ENCODE measurements at places on chromosomes 7 and 10.
A peak's percentile ranks its signal among the peaks of the same experiment; 100 is the strongest.

DNA sequence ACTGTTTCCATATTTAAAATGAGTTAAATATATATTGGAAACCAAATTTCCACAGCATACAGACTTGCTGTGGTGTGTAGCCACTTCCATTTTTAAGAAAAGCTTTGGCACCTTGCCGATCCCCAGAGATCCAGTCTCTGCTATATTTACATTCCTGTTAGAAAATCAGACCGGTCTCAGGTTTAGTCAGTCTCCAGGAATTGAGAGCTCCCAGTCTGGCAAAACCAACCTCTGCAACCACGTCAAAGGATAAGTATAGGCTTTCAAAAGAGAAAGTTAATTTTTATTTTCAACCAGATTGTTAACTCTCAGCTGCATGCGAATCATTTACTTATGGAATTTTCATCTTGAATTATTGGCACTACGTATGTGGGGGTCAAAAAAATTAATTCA lies 28.2 kb downstream of the PUS7 start:
- no peak for DNase-seq

- no peak for DNase-seq
These were observed 118.7 kb downstream of the RALA start for GRCh38 chr7:39741942-39742623.

GRCh38 chr10:77147871-77148270 lies 489.7 kb downstream of the KCNMA1 start:
- no peak for DNase-seq

- no peak for DNase-seq
These were observed 1.8 kb downstream of the A1CF start for GRCh38 chr10:50883629-50884028.

DNA sequence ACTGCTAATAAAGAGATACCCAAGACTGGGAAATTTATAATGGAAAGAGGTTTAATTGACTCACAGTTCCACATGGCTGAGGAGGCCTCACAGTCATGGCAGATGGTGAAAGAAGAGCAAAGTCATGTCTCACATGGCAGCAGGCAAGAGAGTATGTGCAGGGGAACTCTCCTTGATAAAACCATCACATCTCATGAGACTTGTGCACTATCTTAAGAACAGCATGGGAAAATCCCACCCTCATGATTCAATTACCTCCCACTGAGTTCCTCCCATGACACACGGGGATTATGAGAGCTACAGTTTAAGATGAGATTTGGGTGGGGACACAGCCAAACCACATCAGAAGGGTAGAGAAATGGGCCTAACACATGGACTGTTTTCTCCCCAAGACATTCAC lies 156.3 kb downstream of the CCDC71L start:
- DNase-seq: no peak

DNA sequence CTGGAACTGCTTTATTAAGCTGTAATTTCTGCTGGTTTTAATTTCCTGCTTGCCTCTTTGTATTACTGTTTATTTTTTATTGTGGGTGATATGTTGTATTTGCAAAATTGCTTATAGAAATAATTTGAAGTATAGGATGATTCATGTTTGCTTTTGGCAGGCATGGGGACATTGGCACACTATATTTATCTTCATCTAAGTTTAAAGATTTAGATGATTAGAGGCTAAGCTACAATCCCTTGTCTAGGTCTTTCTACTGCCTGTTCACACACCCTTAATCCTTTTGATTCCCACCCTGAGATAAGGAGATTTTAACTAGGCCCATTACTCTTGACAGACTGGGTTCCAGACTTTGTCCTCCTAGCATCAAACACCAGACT lies 182.8 kb upstream of the KAT6B start:
- no peak for DNase-seq

DNA sequence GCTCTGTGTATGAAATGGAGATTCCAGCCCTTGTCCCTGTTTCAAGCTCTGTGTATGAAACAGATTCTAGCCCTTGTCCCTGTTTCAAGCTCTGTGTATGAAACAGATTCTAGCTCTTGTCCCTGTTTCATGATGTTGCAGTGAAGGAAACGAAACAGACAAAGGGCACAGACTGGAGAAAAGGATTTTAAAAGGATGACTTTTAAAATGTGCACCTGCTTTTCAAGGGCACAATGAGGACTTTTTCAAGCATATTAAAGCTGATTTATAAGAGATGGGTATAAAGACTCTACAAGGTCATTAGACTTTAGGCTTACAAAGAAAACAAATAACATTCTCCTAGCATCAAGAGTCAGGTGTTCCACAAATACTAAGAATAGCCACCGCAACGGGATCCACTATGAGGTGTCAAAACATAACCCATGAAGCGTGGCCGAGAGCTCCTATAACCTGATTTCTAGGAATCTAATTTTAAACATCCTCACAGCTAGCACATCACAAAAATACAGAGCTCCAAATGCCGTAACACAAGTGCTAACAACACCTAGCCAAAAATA lies 29.0 kb downstream of the DIP2C start:
- no peak for DNase-seq

- no peak for DNase-seq
These were observed 64.6 kb upstream of the GJD4 start for GRCh38 chr10:35540296-35541164.

- DNase-seq: no peak
These were observed 721.1 kb upstream of the C7orf33 start for GRCh38 chr7:147869456-147869855.

DNA sequence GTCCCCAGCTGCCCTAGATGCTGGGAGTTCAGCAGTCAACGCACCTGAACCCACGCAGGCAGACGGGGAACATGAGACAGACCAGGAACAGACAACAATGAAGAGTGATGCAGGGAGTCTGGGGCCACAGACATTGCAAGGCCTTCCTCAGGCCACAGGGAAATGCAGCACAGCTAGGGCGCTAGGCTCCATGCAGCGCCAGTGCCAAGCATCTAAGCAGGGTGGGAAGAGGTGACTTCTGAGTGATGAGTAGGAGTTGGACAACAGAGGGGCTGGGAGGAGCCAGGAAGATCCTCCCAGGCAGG lies 7.7 kb upstream of the RET start:
- no peak for DNase-seq

DNA sequence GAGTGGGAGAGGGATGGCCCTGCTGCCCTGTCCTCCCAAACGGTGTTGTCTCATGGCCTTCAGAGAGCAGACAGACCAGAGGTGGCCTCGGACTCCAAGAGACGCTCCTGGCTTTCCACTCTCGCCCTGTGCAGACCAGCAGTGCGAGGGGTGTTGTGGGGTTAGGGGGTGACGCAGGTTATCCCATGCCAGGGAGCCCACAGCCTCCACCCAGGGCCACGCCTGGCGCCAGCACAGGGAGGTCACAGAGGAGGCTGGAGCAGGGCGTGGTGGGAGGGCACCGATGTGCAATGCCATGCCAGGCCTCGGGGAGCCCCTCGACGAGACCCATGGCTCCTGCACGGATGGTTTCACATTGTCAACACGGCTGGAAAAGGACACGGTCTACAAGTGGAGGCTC lies 52.1 kb downstream of the INPP5A start:
- no peak for DNase-seq

DNA sequence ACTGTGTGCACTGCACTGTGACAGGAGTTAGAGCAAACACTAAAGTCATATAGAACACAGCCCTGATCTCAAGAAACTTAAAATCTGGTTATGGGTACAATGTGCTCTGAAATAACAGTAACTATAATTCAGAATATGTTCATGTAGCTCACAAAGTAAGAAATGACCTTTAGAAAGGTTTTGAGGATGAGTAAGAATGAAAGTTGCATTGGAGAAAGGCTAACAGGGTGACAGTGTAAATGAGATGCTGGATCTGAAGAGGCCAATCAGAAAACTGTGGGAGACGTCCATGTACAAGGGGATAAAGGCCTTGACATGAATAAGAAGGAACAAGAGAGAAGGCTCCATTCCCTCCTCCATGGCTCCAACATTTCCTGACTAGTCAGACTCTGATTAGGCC lies 124.7 kb downstream of the GRM3 start:
- DNase-seq: no peak

GRCh38 chr10:52029628-52030027 lies 284.5 kb upstream of the DKK1 start:
- DNase-seq: no peak

DNA sequence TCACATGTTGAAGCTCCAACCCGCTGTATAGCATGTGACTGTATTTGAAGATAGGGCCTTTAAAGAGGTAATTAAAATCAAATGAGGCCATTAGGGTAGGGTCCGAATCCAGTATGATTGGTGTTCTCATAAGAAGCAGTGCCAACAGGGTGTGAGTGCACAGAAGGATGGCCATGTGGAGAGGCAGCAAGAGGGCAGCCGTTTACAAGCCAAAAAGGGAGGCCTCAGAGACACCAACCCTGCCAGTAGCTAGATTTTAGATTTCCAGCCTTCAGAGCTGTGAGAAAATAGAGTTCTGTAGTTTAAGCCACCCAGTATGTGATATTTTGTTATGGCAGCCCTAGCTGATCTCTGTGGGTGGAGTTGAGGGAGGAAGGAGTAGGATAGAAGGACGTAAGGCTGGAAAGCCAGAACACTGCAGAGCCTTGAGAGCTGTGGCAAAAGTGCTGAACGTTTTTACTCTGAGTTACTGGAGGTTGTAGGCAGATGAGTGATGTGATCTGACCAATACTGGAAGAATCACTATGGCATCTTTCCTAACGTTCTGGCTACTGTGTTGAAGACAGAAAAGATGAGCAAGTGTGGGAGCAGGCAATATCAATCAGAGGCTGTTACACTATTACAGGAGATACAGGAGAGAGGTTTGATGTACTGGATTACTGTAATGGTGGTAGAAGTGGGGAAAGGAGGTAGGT lies 334.9 kb downstream of the ELMO1 start:
- no peak for DNase-seq

DNA sequence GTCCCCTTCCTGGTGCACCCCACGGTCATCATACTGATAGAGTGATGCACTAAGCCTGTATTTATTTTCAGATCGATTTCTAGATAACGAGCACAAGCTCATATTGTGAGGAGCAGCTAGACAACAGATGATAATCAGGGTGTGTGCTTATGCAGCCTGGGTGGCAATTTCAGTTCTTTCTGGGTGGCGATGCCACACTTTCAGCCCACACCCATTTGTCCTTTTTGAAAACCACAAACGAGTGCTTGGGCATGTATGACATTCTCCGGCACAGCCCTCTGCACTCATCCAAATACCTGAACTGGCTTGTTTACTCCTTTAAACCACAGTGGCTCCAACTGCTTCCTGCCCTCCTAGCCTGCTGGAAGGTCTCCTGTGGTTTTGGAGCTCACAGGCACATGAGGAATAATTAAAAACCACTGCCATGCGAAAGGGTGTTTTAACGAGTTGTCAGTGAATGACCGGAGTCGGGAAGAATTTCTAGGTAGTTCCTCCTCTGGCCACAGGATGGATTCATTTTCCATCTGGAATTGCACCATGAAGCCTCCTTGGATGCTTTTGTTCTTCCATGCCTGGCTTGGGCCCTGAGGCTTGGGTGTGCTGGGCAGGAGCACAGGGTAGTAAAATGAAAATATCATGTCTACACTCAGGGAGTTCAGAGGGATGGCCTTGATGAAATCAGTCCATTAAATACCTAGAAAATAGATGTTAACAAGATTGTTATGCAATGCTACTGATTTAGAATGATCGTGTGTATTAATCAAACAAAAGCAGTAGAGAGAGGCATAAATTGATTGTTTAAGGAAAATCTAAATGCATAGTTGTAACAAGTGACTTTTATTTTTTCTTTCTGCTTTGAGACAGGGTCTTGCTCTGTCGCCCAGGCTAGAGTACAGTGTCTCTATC lies 52.4 kb upstream of the ITGB1 start:
- no peak for DNase-seq

- DNase-seq: no peak
These were observed 262.8 kb upstream of the GRB10 start for GRCh38 chr7:51045319-51046102.

- DNase-seq: no peak
These were observed 40.9 kb downstream of the NAMPT start for GRCh38 chr7:106243893-106244292.

DNA sequence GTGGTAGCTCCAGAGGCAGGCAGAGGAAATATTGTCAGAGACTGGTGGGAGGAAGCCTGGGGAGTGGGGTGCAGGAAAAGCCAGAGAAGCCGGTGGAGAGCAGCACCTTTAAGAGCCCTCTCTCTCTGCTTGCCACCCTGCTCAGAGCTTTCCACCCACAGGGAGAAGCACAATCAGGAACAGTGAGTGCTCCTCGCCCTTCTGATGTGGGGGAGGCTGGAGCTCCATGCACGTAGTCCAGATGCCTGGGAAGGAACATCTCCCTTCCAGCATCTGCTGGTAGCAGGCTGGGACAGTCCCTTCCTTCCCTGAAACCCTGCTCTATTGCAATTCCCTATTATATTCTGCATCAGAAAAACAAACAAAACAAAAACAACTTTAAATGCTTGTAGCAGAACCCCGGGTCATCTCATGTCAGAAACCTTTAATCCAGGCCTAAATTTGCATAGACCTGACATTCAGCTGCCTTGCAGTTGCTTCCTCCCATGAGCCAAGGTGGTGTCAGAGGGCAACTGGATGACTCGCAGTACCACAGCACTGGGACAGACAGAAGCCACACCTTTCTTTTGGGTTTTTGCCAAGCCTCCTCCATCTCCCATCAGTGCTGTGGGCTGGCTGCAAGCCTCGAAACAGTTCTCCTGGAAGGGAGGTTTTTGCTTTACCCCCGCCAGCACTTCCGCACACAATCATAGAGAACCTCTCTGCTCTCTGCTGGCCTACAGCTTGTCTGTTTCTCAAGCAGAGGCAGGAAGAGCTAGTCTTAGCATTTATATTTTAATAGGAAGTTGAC lies 13.1 kb downstream of the AVPI1 start:
- DNase-seq: no peak

DNA sequence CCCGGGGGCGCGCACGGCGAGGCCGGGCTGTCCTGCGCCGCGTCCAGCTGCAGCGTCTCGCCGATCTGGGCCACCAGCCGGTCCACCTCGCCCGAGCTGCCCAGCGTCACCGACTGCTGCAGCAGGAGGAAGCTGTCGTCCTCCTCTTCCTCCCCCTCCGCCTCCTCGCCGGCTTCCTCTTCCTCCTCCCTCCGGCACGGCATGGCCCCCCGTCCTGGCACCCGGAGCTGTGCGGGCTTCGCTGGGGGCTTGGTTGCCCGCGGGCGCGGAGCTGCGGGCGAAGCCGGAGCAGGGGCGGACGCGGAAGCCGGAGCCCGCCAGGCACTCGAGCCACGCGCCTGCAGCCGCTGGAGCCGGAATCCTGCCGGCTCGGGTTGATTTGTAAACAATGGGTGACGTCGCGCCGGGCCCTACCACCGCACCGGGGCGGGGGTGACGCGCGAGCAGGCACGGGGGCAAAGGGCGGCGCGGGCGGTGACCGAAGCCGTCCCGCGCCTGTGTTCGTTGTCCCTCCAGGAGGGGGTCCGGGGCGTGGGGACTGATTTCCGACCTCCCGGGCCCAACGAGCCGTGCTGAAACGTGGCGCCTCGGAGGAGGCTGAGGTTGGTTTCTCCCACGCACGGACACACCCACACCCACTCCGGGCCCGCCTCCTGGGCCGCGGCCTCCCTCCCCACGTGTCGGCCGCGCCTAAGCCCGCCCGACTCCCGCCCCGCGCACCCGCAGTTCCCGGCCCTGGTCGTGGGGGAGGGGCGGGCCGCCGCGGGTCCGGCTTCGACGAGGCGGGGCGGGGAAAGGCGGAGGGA lies at the start of gene FRAT2:
FRAT2 (minus strand) TSS at position 360 of the 806 bp plus-strand sequence; CDS start at position 203, 157 bp downstream.
- DNase-seq: peak; percentile 66

- DNase-seq: peak; percentile 29
These were observed 22.3 kb downstream of the AMZ1 start for GRCh38 chr7:2710286-2710655.
